ENCODE measurements at places on chromosomes 2 and 18.

DNA sequence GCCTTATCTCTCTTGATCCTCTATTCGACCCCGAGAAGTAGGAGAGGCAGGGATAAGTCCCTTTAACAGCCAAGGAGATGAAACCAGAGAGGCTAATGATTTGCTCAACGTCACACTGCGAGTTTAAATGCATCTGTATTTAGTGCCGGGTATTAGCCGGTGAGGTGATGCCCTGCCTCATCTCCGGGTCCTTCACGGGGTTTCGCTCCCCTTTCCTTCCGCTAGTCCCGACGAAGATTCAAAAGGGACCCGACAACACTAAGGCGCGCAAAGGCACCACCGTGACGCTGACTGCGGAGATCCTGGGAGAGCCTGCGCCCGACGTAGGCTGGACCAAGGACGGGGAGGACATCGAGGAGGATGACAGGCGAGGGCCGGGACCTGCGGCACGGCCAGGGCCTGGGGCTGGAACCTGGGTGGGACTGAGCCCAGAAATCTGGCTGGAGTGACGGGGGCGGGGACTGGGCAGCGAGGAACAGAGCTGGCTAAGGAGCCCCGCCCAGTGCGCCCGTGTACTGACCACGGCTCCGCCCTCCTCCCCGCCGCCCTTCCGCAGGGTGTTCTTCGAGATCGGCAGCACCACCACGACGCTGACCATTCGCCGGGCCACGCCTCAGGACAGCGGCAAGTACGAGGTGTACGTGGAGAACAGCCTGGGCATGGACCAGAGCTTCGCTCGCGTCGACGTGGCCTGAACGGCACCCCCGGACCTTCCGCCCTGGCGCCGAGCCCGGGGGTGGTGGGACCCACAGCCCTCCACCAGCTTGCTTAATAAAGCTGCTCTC lies 1.0 kb upstream of the GMPPA start:
- no peak for DNase-seq

- no peak for DNase-seq
Observed at GRCh38 chr18:24039671-24040070, 25.1 kb downstream of the TTC39C start.

- no peak for DNase-seq
Observed at GRCh38 chr2:223601932-223602666, at the start of gene SCG2. Gene SCG2 (minus strand): TSS chr2:223602361. CDS start chr2:223599282, 3,079 bp downstream.

GRCh38 chr2:178123163-178123562 lies 10.9 kb downstream of the RBM45 start:
- no peak for DNase-seq
